ENCODE measurements at places on chromosomes 11 and 22.
A peak's percentile ranks its signal among the peaks of the same experiment; 100 is the strongest.

GRCh38 chr11:71327156-71328085 is 75.0 kb upstream of the SHANK2 start:
- DNase-seq, result no peak

DNA sequence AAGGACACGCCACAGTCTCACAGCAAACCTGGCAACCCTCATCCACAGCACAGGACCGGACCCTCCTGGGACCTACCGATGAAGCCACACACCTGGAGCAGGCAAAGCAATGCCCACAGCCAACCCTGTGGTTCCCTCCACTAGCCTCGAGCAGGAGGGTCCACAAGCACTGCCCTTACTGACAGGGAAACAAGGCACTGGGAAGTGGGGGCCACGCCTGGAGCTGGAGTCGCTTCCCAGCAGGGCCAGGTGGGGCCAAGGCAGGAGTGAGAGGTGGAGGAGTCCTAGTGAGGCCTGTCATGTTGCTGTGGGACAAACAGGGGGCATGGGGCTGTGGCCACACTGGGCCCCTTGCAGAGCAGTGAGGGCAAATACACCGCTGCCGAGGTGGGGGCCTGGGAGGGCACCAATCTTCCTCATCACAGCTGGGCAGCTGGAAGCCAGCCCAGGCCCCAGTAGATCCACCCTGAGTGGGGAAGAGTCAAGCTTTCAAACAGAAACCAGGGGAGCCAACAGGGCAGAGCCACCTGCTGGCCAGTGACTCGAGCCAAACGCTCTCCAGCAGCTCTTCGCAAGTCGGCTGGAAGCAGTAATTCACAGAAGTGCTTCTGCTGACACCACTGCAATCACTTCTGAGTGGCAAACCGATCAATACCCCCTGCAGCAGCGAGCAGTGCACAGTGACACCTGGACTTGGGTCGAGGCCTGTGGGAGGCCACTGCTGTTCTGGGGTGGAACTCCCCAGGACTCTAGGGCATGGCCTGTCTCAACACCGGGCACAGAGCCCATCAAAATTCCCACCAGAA is 13.7 kb downstream of the SULT4A1 start:
- peak; percentile 35 for DNase-seq

DNA sequence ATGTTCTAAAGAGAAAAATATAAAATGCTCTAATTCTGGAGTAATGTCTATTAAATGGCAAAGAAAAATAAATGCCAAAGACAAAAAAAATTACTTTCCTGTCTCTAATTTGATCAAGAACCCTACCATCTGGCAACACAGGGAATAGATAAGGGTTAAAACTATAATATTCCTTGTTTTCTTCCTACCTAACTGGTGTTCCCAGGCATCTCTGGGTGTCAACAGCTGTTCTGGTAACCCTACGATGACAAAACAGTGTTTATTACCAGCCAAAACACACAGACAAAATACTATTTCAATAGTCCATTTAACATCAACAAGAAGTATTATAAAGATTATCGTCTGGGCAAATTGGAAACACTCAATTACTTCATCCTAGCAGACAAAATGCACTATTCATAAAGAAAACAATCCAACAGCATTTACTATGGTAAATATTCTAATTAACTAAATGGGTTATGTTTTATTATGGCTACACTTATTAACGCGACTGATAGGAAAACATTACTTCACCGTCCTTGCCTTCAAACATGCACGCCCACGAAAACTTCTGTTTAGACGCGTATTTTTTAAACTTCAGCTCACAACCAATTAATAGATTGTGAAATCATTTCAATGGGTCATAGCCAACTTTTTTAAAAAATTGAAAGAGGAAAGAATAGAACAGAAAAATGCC is 50.6 kb downstream of the LGR4 start:
- DNase-seq, result no peak

- no peak for DNase-seq
These were observed 37.3 kb downstream of the PIWIL4 start for GRCh38 chr11:94604482-94604881.

GRCh38 chr11:65083834-65084597 is at the start of the genes CDCA5 and ZFPL1:
Gene CDCA5, minus strand, starts transcription at chr11:65084040. Its CDS starts 62 bp downstream, at chr11:65083978.
Gene ZFPL1, plus strand, starts transcription at chr11:65084222. Its CDS starts 477 bp downstream, at chr11:65084699.
- DNase-seq, result peak; percentile 98

DNA sequence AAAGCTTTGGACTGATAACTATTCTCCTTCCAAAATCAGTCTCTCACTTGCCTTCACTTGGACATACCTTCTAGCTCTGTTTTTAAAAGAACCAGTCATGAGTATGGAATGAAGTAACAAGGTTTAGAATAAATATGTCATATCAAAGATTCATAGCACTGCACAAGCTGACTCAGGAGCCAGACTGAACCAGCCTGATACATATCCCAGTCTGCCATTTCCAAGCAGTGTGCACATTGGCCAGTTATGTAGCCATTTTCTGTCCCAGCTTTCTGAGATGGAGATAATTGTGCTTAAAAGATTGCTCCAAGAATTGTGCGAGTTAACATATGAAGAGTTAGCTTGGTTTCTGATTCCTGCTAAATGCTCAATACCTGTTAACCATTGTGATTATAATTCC is 311.3 kb downstream of the C11orf87 start:
- DNase-seq, result no peak

- no peak for DNase-seq
These were observed 714.7 kb upstream of the TENM4 start for GRCh38 chr11:80155412-80156017.

DNA sequence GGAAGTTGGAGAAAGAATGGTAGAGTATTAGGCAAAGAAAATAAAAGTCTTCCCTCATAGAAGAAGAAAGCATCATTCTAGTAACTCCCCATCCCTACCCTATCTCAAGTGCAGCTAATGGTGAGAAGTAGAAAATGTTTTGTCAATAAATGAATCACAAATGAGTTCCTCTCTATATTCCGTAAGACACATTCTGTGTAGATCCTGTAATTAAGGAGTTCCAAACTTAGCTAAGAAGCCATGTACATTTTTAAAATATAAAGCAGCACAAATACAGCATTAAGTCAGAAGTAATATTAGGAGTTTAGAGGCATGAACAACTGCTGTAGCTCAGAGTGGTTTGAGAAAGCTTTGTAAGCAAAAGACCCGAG is 80.1 kb downstream of the GAB2 start:
- DNase-seq, result no peak

GRCh38 chr11:72225411-72225951 is 914 bp downstream of the INPPL1 start:
- DNase-seq, result no peak

GRCh38 chr22:33038836-33039235 is 19.3 kb downstream of the SYN3 start:
- DNase-seq, result no peak

DNA sequence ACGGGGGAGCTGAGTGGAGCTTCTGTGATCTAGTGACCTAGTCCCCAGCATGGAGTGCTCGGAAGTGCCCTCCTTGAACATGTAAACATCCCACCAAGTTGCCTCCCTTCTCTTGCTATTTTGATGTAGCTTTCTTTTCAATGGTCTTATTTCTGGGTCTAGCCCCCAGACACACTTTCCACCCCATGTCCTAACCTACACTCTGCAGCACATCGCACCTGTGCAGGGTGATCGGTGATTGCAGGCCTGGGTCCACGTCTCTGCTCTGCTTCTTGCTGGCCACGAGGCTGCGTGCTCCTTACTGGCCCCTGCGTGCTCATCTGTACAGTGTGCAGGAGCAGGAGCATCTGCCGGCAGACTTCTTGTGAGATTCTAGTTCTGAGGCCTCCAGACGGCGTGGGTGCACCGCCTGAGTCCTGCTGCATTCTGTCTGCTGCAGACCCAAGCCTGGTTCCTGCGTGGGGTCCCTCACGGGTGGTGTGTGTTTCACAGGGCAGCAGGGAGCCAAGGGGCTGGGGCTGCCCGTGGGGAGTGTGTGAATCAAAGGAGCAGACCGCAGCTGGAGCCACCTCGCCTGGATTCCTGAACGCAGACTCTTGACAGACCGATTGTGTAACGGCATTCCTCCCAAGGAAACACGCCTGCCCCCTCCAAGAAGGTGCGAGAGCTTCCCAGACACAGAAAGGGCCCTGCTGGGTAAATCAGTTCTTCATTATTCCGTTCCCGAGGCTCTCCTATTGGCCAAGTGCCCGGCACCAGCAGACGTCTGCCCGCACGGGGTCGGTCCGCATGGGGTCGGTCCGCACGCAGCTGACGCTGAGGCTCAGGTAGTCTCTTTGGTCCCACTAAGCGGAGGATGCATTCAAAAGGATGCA is 44.4 kb upstream of the MYEOV start:
- DNase-seq, result no peak

- DNase-seq, result no peak
These were observed 53.9 kb upstream of the CEP126 start for GRCh38 chr11:101860696-101861427.

DNA sequence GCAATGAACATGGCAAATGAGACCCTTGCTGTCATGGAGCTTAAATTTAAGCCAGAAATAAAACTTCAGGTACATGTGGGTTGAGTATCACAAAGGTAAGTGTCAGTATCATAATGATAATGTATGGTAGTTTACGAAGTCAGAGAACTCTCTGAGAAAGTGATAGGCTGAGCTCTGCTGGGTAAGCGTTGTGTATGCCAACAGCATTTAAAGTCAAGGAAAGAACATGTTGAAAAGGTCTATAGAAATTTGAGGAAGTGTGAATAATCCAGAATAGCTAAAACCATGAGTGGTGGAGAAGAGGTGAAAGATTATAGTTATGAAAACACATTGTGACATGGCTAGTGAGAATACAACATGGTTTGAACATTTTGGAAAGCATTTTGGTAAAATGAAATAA is 17.4 kb upstream of the CTSC start:
- DNase-seq, result no peak

DNA sequence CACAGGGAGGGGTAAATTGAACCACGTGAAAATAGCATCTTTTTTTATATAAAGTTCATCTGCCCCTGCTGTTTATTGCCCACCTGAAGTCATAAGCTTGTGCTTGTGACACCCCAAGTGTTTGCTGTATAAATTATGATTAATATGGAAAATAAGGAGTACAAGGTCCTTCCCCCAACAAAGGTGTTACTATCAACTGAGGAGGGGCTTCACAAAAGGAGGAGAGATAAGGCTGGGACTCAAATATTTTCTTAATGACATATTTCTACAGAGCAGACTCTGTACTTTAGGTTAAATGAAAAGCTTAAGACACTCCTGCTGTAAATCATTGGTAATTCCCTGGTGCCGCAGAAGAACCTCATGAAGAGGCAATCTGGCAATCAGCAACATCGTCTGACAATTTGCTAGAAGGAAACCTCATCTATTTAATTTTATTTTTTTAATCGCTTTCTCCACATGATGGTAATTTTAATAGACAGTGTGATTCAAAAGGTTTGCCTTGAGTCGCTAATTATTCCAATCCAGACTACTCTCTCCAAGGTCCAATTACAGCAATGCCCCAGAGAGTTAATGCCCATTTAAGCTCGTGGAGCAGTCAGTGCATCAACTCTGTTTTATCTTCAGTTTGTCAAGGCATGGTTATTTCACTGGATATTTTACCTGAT is 1432.4 kb downstream of the FAM181B start:
- DNase-seq, result no peak

GRCh38 chr22:30665786-30666185 is 1.9 kb downstream of the DUSP18 start:
- no peak for DNase-seq

DNA sequence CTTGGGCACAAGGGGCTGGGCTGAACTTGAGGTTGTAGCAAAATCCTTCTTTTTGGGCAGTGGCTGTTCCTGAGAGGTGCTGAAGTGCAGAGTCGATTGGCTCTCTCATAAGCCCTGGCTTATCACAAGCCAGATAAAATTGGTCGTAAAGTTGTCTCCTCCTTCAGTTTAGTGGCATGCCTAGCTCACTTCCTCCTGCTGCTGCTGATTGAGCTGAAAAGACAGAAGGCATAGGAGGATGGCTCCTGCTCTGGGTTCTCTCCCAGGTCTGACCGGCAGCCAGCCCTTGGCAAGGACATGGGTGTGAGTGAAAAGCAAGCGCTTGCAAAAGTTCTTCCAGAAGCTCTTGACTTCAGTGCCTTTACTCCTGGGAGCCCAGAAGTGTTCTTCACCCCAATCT is 83.9 kb downstream of the LDLRAD3 start:
- no peak for DNase-seq

DNA sequence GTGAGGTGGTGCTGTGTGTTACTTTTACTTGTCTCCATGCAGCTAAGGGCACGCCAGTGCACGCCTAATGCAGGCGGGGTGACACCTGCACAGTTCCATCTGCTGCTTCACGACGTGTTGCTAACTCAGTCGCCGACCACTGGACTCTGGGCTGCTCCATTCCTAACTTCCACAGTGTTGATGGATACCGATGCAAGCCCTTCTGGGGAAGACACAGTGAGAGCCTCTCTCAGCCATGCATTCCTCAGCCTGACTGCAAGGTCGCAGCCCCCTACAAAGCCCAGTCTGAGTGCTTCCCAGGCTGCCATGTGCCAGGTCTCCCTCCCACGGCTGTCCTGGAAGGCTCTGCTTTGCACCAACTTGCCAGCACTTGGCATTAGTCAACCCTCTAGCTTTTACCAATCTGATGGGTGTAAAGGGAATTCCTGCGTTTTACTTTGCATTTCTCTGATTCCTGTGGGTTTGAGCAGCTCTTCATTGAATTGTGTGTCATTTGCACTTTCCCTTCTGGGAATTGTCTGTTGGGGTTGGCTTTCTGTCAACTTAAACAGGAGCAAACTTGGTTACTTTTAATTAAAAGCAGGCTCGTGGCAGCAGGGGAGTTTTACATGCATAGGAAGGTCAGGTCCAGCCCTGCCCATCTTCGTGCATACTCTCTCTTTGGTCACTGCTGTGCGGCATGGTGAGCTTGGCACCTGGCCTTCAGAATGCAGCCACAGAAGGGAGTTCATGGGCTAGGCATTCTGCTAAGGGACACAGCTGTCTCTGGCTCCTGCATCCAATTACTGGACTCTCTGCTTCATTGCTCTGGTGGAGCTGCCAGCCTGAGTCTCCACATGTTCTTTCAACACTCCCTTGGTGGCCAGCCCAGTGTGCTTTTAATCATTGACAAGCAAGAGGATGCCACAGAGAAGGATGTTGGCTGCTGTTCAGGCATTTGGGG is 34.6 kb upstream of the SHANK2 start:
- DNase-seq, result no peak

DNA sequence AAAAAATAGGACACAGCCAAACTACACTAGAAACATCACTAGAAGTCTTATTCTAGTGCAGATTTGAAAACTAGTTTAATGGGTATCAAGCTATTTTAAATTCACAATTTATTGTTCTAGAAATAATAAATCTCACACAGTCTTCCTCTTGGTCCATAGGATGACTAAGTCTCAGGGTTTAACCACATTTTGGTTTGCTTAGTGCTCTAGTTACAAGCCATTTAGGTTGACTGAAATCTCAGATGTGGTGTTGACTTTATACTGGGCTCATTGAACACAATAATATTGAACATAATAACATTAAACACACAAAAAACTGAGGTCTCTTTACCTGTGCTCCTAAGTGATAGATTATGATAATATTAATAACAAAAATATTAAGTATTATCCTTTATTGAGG is 760.3 kb upstream of the CCDC179 start:
- no peak for DNase-seq

- DNase-seq, result no peak
These were observed 912.8 kb downstream of the DLG2 start for GRCh38 chr11:84714316-84714780.

- no peak for DNase-seq
These were observed 25.5 kb downstream of the KCNJ5 start for GRCh38 chr11:128916681-128917080.

All from activated naive CD4-positive, alpha-beta T cell treated with anti-CD3 and anti-CD28 coated beads, Interleukin-2, amount 50 U/mL, for 72 hours (primary cell).